NCI-H2171 (cell line): ENCODE measurements at places on chromosomes 5 and 9.

GRCh38 chr5:77851176-77852067, 75.3 kb upstream of the TBCA start:
- no peak for DNase-seq

- no peak for DNase-seq
These were observed 507.6 kb downstream of the CETN3 start for GRCh38 chr5:89901983-89902382.

DNA sequence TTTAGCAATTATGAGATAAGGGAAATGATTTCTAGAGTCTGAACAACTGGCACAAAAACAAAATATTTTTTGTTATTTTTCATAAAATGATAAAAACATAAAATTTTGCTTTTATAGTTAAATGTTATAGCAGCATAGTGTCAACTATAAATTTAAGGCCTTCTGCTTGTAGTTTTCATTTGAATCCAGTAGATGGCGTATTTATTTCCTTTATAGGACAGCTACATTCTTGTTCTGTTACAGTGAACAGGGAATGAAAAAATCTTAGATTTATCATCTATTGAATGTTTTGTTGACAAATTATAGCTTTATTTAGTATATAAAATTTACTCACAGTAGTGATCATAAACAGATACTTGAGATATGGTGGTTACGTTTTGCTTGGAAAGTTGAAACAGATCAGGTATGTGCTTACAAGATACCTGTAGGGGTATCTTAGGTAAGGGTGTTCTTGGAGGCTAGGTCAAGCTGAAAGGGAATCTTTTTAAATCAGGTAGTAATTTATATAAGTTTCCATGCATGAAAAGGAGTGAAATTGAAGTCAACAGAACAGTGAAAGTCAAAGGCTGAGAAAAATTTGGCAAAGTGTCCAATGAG, 239.3 kb upstream of the GRIN3A start:
- DNase-seq, result no peak

- DNase-seq, result no peak
These were observed 420.8 kb upstream of the BRINP1 start for GRCh38 chr9:119789987-119790386.

DNA sequence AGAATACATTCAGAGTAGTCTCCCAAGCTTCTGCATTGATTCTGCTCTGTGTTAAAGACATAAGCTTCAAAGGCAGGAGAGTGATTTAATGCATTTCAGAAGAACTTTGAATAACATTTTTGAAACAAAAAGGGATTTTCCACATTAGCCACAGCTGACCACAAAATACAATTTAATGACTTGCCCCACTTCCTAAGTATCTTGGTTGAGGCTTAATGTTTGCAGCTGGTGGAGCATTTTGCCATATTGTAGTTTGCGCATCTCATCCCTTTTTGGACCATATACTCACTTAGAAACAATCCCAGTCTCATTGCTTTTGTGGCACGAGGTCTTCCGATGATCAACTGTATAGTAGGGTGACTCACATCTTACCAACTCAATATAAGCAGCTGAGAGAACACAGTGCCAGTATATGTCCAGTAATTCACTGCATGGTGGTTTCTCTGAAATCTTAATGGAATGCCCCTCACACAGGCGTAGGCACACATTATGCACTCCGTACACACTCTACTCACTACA, 455.8 kb upstream of the PTGER4 start:
- DNase-seq, result no peak

DNA sequence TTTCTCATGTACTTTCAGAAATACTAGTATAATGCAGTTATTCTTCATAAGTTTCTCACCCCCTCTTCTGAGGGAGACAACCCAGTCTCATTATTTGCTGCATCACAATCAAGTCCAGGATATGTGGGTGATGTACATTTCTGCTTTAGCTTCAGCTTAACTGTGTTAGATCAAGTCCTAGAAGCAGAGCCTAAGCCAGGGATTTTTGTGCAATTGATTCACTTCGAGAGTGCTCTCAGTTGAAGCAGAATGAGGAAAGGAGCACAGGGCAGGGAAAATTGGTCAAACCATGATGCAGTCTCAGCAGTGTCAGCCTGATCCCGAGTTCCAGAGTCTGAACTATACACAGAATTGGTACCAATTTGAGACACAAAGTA, 15.1 kb downstream of the HNRNPK start:
- DNase-seq, result no peak

DNA sequence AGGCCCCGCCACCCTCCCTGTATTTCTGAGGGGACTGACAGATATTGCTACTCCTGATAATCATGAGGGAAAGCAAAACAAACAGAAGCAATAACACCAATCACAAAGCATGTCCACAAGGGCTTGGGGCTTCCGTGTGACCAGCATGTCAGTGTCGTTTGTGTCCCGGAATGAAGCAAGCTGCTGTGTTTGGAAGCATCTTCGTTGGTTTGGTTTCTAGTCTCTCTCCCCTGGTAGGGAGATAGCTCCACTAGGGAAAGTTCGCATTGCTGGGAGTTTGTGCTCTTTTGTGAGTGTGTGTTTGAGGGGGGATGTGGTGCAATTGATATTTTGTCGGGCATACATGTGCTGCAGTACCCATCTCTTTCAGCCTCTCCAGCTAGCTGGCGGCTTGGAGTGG, 1.4 kb downstream of the GRIA1 start:
- DNase-seq, result no peak

- DNase-seq, result no peak
These were observed 16.4 kb upstream of the PDCD1LG2 start for GRCh38 chr9:5493679-5494511.

DNA sequence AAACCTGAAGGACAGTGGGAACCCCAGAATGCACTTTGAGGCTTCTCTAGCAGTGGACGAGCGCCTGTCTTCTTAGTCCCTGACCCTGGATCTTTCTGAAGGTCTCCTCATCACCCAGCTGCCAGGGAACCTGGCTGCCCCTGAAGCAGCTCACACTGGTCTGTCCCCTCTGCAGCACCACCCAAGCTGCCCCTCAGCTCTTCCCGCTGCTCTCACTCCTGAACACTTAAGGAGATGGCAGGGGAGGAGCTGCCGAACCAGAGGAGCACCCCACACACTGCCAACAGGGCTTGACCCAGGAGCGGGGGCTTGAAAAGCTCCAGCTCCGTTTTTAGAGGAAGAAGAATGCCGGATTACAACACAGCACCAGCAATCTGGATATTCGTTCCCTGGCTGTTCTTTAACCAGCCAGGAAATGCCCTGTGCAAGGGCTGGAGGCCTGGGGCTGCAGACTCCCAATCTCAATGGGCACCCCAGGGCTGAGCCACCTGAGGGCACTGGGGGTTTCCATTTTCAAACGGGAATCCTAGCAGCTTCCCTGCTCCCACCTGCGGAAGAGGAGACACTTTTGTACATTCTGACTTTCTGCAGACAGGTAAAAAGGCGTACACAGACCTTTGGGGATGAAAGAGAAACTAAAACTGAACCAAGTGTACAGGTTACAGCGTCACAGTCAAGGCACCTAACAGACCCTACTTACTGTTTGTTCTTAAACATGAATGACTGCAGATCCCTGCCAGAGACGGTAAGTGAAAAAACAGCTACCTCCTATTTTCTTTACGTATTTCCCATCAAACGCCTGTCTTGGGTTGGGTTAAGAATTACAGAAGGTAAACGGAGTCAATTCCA, 36.3 kb downstream of the GOLM1 start:
- no peak for DNase-seq

DNA sequence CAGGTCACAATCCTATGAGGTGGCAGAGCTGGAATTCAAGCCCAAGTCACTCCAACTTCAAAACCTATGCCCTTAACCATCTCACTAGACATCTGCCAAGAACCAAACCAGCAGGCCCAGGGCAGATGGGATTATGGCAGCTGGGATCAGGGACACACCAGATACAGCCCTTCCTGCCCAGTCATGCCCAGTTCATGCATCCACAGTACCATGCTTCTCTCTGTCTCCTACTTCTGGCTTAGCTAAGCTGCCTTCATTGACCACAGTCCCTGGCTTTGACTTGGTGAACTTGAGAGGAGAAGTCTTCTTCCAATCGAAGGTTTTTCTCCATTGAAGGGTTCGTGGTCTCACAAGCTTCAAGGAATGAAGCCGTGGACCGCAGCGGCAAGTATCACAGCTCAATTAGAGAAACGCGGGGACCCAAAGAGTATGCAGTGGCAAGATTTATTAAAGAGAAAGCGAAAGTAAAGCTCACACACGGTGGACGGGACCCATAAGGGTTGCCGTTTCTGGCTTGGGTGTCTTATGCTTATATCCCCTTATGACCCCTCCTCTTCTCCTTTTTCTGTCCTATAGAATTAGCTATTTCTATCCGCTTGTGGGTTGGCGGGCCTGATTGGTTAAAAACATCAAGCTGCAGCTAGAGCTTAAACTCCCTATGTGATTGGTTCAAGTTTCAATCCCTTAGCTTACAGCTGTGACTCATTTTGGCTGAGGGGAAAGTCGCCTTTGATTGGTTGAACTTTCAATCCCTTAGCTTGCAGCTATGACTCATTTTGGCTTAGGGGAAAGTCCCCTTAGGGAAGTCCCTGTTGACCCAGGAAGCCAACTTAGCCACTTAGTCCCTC, 101.2 kb downstream of the TRIM36 start:
- no peak for DNase-seq

DNA sequence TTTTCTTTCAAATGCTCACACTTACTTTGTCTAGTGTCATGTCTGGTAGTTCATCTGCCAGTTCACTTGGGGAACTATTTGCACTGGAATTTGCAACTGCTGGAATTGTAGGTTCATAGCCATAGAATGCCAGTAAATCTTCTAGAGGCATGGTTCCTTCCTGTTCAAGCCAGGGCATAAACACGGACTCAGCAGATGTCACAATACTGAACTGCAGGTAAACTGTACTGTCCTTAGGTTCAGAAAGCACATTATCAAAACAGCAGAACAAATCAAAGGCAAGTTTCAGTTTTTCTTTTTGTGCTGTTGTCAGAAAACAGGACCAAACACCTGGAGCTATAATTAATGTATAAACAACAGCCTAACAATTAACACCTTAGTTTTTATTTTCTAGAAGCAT, 13.1 kb downstream of the MIER3 start:
- no peak for DNase-seq

DNA sequence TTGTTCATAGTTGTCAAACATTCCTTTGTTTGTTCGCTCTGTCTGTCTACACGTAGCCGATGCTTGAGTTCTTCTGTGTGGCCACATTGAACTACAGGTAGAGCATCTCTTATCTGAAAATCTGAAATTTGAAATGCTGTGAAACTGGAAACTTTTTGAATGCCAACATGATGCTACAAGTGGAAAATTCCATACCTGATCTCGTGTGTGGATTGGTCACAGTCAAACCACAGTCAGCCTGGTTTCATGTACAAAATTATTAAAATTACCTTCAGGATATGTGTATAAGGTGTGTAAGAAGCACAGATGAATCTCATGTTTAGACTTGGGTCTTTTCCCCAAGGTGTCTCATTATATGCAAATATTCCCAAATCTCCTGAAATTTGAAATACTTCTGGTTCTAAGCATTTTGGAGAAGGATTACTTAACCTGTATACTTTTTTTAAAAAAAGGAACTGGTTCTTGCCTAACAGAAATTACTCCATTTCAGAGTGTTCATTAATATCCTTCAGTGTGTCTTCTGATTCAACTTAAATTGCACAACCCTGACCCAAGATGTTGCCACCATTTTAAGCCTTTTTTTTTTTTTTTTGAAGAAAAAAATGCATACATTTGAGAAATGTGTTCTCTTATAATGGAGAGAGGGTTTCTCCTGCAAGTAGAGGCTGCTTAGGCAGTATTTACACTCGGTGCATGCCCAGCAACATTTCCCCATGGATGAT, 254.3 kb downstream of the MAST4 start:
- no peak for DNase-seq

GRCh38 chr9:211036-211435, 3.6 kb upstream of the DOCK8 start:
- no peak for DNase-seq

DNA sequence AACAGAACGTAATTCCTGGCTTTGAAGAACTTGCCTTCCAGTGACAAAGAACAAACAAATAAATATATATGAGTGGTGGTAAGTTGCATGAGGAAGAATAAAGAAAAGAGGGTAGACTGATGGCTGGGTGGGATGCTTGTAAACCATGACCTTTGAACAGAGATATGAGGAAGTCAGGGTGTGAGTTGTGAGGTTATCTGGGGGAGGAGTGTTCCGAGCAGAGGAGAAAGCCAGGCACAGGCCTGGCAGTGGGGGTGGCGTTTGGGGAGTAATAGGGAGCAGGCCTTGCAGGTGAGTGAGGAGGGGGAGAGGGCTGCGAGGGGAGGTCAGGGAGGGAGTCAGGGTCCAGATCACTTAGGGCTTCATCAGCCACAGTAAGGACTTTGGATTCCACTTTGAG, 213.4 kb downstream of the PTTG1 start:
- DNase-seq, result no peak

DNA sequence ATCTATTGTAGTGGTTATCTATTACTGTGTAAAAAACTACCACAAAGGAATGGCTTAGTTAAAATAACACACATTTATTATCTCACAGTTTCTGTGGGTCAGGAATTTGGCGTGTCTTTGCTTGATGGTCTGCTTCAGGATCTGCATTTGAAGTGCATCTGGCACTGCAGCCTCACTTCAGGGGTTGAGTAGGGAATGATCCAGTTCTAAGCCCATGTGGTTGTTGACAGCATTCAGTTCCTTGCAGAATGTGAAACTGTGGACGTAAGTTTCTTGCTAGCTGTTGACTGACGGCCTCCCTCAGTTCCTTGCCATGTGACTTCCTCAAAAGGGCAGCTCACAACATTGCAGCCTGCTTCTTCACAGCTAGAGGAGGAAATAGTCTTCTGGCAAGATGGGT, 2.1 kb upstream of the OGN start:
- DNase-seq, result no peak

GRCh38 chr9:16145196-16145950, 592.5 kb downstream of the CCDC171 start:
- no peak for DNase-seq

DNA sequence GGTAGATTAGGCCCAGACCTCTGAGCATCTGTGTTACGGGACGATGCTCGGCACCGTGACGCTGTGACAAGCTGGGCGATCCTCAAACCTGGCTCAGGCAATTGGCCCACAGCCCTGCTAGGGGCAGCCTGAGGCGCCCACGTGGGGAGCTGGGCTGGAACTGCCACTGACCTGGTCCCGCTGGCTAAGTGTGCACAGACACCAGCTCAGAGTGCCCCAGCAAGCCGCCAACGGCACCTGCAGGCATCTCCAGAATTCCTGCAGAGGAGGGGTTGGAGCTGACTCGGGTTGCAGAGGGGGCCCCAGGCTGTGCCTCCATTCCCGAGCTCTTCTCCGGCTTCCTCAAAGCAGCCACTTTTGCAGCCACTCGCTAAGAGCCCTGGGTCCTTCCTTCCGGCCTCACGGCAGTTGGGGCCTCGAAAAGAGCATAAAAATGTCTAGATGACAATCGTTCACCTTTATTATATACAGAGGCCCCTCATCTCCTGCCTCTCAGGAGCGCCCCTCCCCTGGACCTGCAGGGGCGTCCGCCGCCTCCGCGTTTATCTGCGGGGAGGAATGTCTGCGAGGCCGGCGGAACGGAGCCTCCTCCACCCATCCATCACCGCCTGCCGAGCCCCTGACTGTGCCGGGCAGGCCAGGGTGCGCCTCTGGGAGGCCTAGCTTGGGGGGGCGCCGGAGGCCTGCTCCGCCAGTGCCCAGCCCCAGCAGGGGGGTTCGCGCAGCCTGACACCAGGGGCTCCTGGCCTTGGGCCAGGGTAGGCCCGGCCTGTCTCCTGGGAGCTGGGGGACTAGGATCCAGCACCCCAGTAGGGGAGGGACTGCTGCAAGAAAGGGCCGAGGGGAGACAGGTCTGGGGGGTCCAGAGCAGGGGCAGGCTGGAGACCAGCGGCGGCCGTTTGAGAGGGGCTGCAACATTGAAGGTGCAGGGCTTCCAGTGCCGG, 144.9 kb downstream of the BARX1 start:
- DNase-seq, result no peak
